ENCODE measurements at places on chromosomes 1 and 21. TPM values are rescaled to one million over a fixed set of nuclear protein-coding genes. Genes with fewer than 3 reads are reported as not detected.
A peak's percentile ranks its signal among the peaks of the same experiment; 100 is the strongest.

The CSDE1 gene
- total RNA-seq = 1,101 TPM

The NPHS2 gene
- not detected for total RNA-seq

- H3K4me1 ChIP-seq = no peaks in the 10 kb centered on the region
- H3K27ac ChIP-seq = no peak overlapping the region
- DNase-seq = no peak
- H3K36me3 ChIP-seq = no peaks in the 10 kb centered on the region
These were observed 251.6 kb upstream of the SGIP1 start for GRCh38 chr1:66282343-66282852.

DNA sequence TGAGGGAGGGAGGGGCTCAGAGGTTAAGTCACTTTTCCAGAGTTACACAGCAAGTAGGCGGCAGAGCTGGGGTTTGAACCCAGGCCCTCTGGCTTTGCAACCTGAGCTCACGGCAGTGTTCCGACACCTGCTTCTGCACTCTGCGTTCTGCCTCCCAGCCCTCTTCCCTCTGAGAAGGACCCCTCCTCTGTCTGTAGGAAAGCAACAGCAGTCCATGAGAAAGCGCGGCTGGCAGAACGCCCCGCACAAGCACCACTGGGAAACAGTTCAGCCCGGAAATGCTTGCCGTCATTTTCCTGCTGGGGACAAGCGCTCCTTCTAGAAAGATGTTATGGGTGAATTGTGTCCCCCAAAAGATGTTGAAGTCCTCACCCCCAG lies 241.1 kb downstream of the NPHP4 start:
- H3K36me3 ChIP-seq = no peaks in the 10 kb centered on the region
- no peak overlapping the region for H3K27ac ChIP-seq
- peaks cover 14% of the 10 kb centered on the region for H3K4me1 ChIP-seq
- DNase-seq = no peak
- H3K4me3 ChIP-seq = no peak overlapping the region
- no peaks in the 10 kb centered on the region for H3K27me3 ChIP-seq

- peaks cover 4% of the 10 kb centered on the region for H3K4me1 ChIP-seq
- H3K27ac ChIP-seq = no peak overlapping the region
- H3K36me3 ChIP-seq = no peaks in the 10 kb centered on the region
- DNase-seq = no peak
These were observed 56.5 kb upstream of the BACH1 start for GRCh38 chr21:29242201-29242600.

DNA sequence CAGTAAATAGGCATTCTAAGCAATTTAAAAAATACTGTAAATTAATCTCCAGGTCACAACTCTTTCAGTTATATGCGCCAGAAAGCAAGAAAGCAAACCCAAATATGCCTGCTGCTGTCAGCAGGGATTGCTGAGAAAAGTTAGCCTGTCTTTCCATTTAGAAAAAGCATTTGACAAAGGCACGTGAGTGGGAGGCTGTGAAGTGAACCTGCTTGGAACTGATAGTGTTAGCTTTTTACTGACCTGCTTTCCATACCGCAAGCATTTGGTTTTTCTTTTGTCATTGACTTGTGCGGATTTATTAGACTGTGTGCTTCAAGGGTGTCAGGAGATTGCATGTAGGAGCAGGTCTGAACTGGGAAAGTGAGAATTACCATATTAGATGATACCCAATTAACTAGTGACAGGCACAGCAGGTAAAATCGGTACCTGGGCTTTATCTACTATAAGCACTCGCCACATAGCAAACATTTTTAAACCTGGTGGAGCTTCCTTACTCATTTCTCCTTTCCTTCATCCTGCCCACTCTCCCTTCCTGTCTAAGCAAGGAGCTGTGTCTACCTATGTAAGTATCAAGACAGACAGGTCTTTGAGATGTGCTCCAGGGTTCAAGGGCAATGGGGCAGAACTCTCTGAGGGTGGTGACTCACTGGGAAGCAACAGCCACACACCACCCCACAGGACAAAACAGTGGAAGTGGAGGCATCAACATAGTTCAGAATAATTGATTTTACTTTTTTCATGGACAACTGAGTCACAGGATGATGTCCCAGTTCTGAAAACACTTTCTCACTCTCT lies 323.9 kb downstream of the DISC1 start:
- H3K4me3 ChIP-seq = no peak overlapping the region
- H3K36me3 ChIP-seq = no peaks in the 10 kb centered on the region
- peaks cover 8% of the 10 kb centered on the region for H3K4me1 ChIP-seq
- DNase-seq = no peak
- H3K27ac ChIP-seq = no peak overlapping the region

GRCh38 chr1:205321162-205321958 lies at the start of gene NUAK2:
Gene NUAK2, minus strand, starts transcription at chr1:205321745. Its CDS starts 117 bp downstream, at chr1:205321628.
- peak within 1 kb of the TSS; percentile 86 for H3K4me3 ChIP-seq
- H3K4me1 ChIP-seq = peaks cover 48% of the 10 kb centered on the region
- no peaks in the 10 kb centered on the region for H3K27me3 ChIP-seq

The FOXD2 gene
- total RNA-seq = 0.32 TPM

GRCh38 chr1:213325482-213325881 lies 274.4 kb downstream of the RPS6KC1 start:
- no peaks in the 10 kb centered on the region for H3K36me3 ChIP-seq
- no peak overlapping the region for H3K4me3 ChIP-seq
- H3K4me1 ChIP-seq = peaks cover 31% of the 10 kb centered on the region
- no peaks in the 10 kb centered on the region for H3K27me3 ChIP-seq
- H3K27ac ChIP-seq = no peak overlapping the region
- DNase-seq = no peak

The FCRL4 gene
- total RNA-seq = not detected

GRCh38 chr1:78672428-78672827 lies 22.8 kb downstream of the IFI44 start:
- H3K36me3 ChIP-seq = no peaks in the 10 kb centered on the region
- H3K4me3 ChIP-seq = no peak overlapping the region
- DNase-seq = no peak
- H3K27ac ChIP-seq = no peak overlapping the region
